ENCODE measurements at places on chromosomes 6 and 20.

- no peak for DNase-seq
Measured at GRCh38 chr6:3701631-3702030, 49.9 kb downstream of the PXDC1 start.

GRCh38 chr20:6651016-6651415 lies 116.5 kb upstream of the BMP2 start:
- DNase-seq = no peak

DNA sequence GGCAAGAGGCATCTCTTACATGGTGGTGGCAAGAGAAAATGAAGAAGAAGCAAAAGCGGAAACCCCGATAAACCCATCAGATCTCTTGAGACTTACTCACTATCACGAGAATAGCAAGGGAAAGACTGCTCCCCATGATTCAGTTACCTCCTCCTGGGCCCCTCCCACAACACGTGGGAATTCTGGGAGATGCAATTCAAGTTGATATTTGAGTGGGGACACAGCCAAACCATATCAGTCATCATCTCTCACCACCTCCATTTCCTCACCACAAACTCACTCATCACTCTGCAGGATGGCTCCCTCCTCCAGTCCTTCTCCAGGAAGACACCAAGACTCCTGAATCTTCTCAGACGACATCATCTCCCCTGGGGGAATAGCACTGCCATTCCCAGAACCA lies 25.8 kb upstream of the SLC16A10 start:
- no peak for DNase-seq

- no peak for DNase-seq
Measured at GRCh38 chr6:134997133-134997995, 47.5 kb upstream of the ALDH8A1 start.

- no peak for DNase-seq
Measured at GRCh38 chr6:97639702-97640101, 356.7 kb upstream of the MMS22L start.

DNA sequence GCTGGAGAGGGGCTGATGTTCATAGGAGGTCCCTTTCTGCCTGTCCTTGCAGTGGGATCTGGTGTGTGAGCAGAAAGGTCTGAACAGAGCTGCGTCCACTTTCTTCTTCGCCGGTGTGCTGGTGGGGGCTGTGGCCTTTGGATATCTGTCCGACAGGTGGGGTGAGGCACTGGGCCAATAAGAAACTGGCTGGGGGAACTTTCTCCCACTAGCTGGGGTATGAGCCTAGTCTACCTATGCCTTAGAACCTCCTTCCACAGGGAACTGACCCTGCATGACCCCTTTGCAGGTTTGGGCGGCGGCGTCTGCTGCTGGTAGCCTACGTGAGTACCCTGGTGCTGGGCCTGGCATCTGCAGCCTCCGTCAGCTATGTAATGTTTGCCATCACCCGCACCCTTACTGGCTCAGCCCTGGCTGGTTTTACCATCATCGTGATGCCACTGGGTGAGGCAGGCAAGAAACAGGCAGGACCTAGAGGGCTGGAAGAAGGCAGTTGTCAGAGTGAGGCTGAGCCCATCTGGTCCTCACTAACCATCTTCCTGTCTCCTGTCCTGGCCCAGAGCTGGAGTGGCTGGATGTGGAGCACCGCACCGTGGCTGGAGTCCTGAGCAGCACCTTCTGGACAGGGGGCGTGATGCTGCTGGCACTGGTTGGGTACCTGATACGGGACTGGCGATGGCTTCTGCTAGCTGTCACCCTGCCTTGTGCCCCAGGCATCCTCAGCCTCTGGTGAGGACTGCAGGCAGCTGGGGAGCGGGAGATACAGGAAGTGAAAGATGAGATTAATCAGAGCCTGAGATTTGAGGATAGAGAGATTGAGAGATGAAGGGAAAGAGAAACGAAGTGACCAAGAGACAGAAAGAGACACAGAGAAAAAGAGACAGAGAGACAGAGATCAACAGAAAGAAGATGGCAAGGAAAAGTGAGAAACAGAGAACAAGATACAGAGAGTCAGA lies 1.6 kb downstream of the SLC22A7 start:
- no peak for DNase-seq

DNA sequence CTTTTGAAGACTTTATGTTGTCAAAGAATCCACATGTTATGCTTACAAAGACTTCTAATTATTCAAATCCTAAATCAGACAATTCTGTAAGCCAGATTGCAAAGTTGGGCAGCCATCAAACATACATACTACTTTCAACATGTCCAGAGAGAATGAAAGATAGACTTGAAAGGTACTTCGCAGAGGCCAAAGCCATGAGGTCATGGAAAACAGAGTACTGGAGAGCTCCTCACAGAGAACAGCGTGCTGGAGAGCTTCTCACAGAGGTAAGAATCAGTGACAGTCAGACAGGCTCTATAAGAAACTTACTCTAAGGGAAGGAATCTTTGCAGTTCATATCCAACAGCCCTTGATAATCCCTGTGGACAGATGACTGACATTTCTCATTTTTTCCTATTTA lies 400.2 kb downstream of the GJA1 start:
- DNase-seq = no peak

- DNase-seq = no peak
Measured at GRCh38 chr6:53347250-53347920, 1.4 kb downstream of the ELOVL5 start.

GRCh38 chr6:53311586-53311935 lies 37.2 kb downstream of the ELOVL5 start:
- DNase-seq = no peak

DNA sequence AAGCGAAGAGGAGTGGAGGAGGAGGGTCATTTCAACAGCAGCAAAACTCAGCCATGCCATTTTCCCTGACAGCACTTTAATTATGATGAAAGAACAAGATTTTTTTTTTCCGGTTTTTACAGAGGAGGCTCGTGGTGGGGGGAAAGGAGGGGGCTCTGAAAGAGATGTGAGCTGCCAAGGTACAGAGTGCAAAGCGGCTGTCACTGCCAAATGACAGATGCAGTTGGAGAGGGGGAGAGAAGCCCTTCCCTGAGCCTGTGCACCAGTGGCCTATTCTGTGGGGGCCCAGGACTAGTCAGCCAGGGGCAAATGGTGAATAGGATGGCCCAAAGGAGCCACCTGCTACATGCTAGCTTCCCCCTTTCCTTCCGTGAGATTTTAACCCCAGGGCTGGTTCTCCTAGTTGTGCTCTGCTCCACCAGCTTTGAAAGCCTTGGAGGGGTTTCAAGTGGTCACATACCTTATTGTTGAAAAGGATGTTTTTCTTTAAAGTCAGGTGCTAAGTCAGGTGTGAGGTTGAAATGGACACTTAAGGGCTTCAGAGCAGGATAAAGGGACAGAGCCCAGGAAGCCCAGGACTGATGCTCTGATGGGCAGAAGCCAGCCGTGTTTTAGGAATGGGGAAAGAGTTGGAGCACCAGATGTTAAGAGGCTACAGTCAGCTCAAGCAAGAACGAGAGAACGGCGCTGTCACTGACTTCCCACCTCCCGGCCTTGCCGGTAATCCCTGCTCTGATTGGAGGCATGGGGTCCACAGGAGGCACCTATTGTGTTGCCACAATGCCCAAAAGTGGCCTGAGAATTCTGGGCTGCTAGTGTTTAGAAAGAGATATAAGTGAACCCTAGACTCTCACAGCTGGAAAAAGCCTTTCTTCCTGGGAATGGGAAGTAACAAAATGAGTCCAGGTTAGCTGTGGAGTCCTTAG lies 24.8 kb downstream of the GNAS start:
- DNase-seq = no peak

- no peak for DNase-seq
Measured at GRCh38 chr20:63744158-63744557, 4.6 kb downstream of the SLC2A4RG start.

Data from stimulated activated CD8-positive, alpha-beta memory T cell treated with anti-CD3 and anti-CD28 coated beads, Interleukin-2, amount 100 ng/mL, for 1 hour (primary cell).